Muscle of leg (tissue), 16 donors: ENCODE measurements at places on chromosomes 4 and X.

- no peak for DNase-seq
These were observed 70.5 kb downstream of the SEL1L3 start for GRCh38 chr4:25792200-25792791.

DNA sequence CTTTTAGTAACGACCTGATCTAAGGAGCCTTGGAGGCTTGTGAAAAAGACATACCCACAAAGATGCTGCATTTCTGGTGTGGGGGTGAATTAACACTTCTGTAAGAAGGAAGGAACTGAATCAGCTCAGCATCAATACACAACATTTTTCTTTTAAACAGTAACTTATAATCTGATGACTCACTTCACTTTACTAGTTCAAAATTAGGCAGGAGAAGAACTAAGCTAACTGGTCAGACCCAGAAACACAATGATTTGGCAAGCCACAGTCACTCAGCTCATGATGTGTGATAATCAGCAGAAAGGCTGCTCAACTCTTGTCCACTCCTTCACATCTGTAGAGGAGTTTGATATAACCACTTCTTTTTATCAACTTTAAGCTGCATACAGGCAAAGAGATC is 4.6 kb downstream of the MMAA start:
- no peak for DNase-seq

- no peak for DNase-seq
These were observed 2190.6 kb upstream of the TENM3 start for GRCh38 chr4:180052629-180053028.

- no peak for DNase-seq
These were observed 184.9 kb downstream of the COMMD8 start for GRCh38 chr4:47278631-47279030.

DNA sequence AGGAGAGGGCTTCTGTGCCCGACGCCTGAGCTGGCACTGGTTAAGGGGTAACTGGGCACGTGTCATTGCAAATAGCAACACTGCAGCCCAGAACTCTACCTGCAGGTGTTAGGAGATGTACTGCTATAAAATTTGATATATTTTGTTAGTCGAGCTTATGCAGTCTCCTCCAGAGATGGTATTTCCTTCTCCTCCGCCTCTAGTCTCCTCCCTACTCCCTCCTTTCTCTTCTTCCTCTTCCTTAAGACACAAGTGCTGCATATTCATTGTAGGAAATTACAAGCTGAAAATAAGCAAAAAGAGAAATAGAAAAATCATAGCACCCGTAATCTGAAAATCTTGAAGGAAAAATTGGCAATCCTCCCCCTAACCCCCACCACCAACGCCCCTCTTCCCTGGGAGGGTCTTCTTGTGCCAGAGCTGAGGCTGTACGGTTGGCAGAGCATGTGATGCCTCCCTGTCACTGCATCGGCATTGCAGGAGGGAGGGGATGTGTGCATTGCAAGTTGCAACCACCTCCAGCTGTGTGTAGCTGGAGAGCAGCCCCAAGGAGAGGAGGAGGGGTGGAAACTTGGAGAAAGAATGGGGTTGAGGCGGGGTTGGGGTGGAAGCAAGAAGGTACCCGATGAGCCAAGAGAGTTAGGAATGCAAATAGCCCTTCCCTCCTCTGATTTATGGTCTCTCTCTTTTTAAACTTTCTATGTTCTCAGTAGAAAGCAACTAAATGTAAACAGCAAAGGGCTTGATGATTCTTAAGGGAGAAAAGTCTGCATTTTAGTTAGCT is 48.3 kb upstream of the MND1 start:
- peak; percentile 88 for DNase-seq

DNA sequence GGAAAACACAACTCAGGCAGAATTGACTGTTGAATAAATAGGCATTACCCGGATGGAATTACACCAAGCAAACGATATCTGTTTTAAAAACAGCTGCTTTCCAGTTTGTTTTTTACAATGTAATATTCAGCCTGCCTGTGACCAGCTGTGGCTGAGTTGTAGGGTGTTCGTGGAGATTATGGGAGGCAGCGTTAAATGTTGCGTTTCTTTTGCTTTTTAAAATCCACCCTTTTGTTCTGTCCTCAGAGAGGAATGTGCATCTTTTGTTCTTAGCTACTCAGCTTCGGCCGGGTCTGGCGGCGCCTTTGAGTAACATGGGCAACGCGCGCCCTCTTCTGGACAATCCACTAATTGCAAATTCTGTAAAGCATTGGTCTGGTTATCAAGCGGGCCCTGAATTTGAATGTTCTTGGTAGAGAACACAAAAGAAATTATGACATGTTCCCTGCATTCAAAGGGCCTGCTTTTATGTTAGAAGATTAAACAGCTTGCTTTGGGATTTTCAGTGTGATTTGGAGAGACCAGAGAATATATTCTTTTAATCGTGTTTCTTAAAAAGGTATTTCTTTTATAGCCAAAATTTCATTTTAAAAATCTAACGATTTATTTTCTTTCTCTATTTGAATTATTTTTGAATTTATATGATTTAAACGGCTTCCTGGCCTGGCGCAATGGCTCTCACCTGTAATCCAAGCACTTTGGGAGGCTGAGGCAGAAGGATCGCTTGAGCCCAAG is 76.3 kb upstream of the TRIM2 start:
- DNase-seq, result peak; percentile 92

- DNase-seq, result peak; percentile 89
These were observed 35.0 kb downstream of the FBXW7 start for GRCh38 chr4:152500800-152501434.

- no peak for DNase-seq
These were observed 813.7 kb downstream of the DMD start for GRCh38 chrX:32397562-32398216.

GRCh38 chr4:185666156-185666555 is 130.8 kb upstream of the PDLIM3 start:
- DNase-seq, result no peak
